SJSA1 (cell line): ENCODE measurements at places on chromosomes 16 and 17. TPM values are rescaled to one million over a fixed set of nuclear protein-coding genes. Genes with fewer than 3 reads are reported as not detected.
A peak's percentile ranks its signal among the peaks of the same experiment; 100 is the strongest.

Gene PERCC1
- not detected in 2 replicates for total RNA-seq

Gene NAA38
- total RNA-seq: 90.7 and 148 TPM in 2 replicates

Gene MT4
- total RNA-seq: not detected in 2 replicates

- DNase-seq: no peak
Measured at GRCh38 chr17:17141860-17142552, 64.1 kb downstream of the PLD6 start.

Gene IRX6
- total RNA-seq: not detected in 2 replicates

- peak; percentile 80 for DNase-seq
Measured at GRCh38 chr17:60743799-60744198, 66.1 kb downstream of the BCAS3 start.

GRCh38 chr16:81583893-81584631, 139.5 kb downstream of the CMIP start:
- no peak for DNase-seq

GRCh38 chr17:35161281-35161761, 13.7 kb downstream of the UNC45B start:
- DNase-seq: no peak
